OCI-LY7 (cell line): ENCODE measurements at places on chromosomes 2 and 18. TPM values are rescaled to one million over a fixed set of nuclear protein-coding genes. Genes with fewer than 3 reads are reported as not detected.

Gene TDRD15
- total RNA-seq = not detected in 2 replicates

Gene IGFBP5
- total RNA-seq = not detected in 2 replicates

Gene IL1A
- total RNA-seq = not detected in 2 replicates

Gene SAG
- total RNA-seq = not detected in 2 replicates

Gene GKN2
- not detected in 2 replicates for total RNA-seq

Gene C2orf76
- total RNA-seq = 17.7 and 22.5 TPM in 2 replicates
